Inflammatory macrophage treated with lipopolysaccharide for 4 hours (primary cell): ENCODE measurements at places on chromosomes 3 and 15.

DNA sequence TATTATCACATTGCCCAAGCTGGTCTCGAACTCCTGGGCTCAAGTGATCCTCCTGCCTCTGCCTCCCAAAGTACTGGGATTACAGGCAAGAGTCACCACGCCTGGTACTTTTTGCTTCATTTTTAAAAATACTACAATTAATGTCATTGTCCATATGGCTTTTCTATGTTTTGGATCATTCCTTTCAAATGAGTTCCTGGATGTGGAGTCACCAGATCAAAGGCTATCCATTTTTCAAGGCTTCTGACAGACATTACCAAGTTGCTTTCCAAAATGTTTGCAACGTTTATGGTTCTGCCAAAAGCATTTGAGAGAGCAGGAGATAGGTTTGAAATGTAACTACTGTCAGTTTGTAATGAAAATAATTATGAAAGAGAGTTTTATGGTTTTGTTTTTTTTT is 34.2 kb upstream of the BCL2L10 start:
- DNase-seq, result no peak

DNA sequence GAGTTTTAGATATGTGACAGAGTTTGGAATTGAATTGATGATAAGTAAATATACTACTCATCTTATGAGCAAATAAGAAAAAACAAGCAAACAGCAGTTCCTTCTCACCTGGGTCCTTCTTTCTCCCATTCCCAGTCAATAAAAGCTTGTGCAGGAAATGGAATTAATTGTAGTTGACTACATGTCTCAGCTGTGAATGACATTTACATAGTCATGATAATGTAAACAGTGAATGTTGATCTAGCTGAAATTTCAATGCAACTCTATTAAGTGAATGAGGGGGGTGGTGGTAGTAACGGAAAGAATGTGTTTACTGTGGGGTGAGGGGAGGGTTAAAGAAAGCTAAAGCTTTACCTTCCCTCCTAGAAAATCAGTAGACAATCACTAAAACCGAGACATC is 76.2 kb downstream of the NFKBIZ start:
- no peak for DNase-seq

GRCh38 chr3:52435246-52436101 is 9.4 kb downstream of the SEMA3G start:
- DNase-seq, result no peak

DNA sequence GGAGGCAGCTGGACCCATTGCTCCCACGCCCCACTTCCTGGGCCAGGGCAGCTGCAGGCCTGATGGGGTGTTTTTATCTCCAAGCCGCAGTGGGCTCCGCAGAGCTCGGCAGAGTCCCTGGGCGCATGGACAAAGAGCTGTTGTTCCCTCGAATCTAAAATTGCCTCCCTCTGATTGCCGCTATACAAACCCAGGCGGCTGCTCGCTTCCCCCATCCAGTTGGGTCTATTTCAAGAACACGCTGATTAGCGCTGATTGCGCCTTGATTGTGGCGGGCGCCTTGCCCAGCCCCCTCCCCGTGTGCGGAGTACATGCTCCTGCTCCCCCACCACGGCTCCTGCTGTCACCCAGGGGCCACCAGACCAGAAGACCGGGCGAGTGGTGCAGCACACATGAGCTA is 43.4 kb upstream of the SLC6A1 start:
- no peak for DNase-seq

- no peak for DNase-seq
Measured at GRCh38 chr15:38536201-38536676, 28.4 kb downstream of the RASGRP1 start.

DNA sequence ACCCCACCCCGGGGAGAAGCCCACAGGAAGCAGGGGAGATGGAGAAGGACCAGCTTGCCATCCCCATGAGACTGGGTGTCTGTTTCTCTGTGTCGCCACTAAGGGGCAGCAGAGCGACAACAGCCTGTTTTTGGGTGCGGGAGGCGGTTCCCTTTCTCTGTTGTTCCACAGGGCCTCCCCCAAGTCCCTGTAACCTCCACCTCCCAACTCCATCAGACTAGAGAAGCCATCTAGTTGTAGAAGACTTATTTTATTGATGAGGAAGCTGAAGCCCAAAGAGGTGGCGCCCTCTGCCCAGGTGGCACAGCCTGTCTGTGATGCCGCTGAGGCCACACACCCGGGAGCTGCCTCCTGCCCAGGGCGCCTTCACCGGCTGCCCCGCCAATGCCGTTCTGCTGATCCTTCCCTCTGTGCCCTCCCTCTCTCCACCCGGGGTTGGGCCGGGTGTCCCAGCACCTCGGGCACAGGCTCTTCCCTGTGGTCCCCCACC is 3.9 kb upstream of the CCDC9B start:
- DNase-seq, result peak; percentile 60

- DNase-seq, result peak; percentile 58
Measured at GRCh38 chr3:14867936-14868570, 49.3 kb downstream of the FGD5 start.

DNA sequence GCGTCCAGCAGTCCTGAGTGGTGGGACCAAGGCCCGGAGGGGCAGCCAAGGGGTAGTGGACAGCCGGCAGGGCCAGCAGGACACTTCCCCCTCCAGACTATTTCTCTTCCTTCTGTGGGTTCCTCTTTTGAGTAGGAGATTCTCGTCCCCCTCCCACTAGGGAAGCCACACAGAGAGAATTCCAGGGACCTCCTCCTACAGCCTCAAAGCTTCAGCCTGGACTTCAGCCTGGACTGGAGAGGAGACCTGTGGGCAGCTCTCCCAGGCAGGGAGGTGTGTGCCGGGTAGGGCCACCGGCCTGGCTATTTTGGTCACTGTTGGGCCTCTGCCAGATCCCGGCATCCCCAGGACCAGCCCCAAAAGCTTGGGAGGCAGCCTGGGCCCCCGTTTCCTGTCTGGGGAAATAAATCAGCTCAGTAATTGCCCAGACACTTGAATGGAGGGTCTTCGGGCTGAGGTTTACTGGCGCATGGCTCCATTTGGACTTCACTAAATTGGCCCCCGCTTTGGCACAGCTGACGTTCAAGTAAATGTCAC is 1.3 kb downstream of the SLC6A6 start:
- DNase-seq, result peak; percentile 80

GRCh38 chr15:51234176-51234927 is 104.0 kb downstream of the CYP19A1 start:
- DNase-seq, result peak; percentile 44

DNA sequence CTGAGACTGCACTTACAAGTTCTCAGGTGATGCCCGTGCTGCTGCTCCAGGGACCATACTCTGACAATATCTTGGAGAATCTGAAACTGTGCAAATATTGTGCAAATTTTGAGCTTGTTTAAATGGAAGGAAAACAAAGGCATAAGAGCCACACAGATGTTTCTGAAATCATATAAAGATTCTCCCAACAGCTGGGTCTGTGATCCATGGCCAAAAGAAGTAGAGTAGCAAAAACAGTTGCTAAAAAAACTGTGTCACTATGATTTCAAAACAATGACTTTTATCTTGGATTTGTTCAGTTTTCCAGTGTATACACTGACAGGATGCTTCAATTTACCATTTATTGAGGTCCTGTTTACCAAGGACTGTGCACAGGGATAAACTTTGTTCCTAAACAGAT is 25.3 kb downstream of the NPTN start:
- DNase-seq, result no peak

GRCh38 chr15:93020976-93021772 is 67.8 kb downstream of the RGMA start:
- DNase-seq, result no peak

GRCh38 chr3:63354160-63354559 is 76.1 kb downstream of the SYNPR start:
- no peak for DNase-seq

- no peak for DNase-seq
Measured at GRCh38 chr3:29597376-29598008, 316.6 kb downstream of the RBMS3 start.

DNA sequence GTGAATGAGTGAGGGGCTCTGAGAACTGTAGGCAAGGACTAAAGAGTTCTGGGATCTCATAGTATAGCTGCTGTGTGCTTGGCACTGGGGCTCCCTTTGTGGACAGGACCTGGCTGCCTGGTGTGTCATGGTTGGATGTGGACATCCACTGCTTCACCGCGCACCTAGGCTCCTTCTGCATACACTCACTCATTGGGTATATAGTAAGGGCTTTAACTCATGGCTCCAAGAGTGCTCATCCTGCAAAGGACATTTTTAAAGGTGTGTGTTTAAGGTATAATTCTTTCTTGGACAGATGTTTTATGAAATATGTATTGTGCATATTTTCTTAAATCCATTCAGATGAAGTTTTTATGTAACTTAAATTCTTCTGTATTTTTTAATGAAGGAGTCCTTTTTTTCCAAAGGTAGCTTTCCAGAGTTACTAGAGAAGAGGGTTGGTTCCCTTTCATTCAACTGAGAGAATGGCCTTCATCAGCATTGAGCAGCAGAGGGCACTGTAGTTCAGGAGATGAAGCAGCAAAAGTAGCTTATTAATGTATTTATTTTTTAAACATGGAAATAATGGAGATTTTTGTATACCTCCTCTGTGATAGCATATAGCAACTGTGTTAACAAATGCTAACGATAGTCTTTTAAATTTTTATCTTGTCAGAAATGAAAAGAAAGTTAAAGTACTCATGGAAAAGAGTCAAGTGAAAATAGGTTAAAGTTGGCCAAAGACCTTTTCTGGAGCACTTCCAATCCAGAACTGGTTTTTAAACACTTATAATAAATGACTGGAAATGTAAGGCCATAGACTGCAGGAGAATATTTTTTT is 25.2 kb downstream of the OXNAD1 start:
- DNase-seq, result peak; percentile 62

DNA sequence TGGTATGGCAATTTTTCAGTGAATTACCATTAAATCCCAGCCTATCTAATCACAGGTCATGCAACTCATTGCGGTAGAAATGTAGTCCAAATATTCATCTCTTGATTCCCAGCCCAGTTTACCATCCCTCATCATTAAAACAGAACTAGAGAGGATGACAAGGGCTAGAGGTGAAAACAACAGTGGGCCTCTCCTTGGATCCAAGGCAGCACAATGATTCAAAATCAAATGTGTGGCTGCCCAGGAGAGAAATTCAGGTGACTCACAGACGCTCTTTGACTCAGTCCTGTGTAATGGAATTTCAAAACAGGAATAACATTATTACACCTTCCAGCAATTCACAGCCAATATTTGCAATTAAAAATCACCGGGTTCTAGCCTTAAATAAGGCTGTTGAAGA is 246.5 kb downstream of the TBL1XR1 start:
- DNase-seq, result no peak

- no peak for DNase-seq
Measured at GRCh38 chr3:104763007-104763406, 603.7 kb upstream of the ALCAM start.
